ENCODE measurements at places on chromosomes 12 and 14.

GRCh38 chr12:114747012-114747858 is 63.3 kb upstream of the TBX3 start:
- DNase-seq, result no peak

- DNase-seq, result no peak
Measured at GRCh38 chr12:91868054-91868453, 277.6 kb downstream of the BTG1 start.

DNA sequence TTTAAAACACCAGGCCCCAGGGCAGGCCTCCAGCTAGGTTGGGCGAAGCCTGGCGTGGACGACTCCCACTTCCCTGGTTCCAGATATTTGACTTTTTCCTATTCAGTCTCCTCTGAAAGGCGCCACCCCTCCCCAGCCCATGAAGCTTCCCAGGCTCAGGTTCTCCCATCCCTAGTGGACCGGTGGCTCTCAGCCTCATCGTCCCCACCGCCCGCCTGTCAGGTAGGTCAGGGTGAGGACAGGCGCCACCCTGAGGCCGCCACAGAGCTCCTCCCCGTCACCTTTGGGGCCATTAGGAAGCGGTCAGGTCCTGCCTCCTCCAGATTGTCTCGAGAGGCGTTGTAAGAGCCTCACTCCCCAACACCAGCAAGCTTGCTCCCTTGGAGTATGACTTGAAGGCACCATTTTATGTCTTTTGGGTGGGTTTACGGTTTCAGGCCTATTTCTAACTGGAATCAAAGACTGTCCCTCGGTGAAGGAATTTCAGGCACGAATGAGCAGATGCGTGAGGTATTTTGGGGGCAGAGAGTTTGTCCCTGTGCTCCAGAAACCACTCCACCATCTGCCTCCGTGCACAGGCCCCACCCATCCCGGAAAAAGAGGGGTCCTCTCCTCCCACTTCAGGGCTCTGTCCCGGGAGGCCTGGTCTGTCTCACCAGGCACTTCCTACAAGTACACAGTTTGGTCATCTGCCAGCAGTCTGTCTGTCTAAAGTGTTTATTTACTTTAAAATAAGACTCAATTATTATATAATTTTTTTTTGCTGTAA is 55.6 kb downstream of the TSPAN9 start:
- no peak for DNase-seq

DNA sequence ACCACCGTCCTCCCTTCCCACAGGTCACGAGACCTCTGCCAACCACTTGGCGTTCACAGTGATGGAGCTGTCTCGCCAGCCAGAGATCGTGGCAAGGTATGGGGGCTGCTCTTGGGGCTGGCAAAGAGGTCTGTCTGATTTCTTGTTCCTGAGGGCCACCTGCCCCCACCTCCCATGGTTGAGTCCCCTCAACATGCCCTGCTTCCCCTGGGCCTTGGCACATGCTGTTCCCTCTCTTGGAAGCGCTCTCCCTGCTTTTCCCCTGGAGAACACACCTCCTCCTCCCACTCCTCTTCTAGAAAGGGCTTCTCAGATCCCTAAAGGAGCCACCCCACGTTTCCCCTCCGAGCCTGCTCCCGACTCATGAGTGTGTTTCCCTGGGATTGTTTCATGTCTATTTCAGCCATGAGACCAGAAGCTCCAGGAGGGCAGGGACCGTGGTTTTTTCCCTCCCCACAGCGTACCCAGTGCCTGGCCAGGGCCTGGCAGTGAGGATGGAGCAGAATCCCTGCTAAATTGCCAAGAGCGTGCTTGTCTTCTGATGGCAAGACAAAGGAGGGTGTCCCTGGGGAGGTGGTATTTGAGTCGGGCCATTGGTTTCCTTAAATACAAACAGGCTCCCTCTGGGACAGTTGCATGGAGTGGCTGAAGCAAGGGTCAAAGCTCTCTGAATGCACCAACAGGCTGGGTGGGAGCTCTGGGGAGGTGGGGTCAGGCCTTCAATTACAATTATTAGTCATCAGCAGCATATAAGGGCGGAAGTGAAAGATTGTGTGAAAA is 34.1 kb downstream of the CYP46A1 start:
- no peak for DNase-seq

GRCh38 chr14:104875412-104875751 is 10.3 kb downstream of the CEP170B start:
- DNase-seq, result no peak

DNA sequence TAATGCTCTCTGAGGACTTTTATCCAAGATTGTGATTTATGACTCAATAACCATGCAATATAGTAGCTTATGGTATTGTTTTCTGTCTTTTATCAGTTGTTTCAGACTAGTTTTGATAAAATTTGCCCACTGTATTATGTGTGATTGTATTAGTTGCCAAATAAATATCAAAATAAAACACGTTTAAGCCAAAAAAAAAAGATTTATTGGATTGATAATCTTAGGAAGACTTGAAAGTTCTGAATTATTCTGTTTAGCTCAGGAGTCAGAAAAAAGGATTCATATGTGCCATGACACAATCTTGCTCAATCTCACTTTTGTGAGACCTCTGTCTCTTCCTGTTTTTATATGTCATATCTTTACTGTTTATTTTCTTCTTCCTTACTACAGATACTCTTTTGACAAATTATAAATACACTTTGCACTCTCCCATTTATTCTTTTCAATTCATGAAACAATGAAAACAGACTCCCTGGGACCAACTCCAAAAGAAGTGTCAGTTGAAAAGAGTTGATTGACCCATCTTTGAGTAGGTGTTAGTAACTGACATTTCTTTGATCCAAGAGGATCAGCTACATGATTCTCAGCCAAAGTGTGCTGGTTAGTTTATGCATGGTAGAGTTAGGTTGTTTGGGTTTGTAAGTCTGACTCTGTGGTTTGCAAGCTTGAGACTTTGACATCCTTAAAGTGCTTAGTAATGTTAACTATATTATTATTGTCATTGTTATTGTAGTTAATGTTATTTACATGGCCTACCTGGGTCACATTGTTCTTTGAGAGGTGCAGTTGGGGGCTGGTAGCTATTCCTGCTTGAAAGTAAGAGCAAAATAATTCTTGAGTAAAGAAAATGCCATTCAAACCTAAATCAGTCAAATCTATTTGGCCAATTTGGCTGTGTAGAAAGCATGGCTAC is 2.5 kb downstream of the OR6C76 start:
- no peak for DNase-seq

DNA sequence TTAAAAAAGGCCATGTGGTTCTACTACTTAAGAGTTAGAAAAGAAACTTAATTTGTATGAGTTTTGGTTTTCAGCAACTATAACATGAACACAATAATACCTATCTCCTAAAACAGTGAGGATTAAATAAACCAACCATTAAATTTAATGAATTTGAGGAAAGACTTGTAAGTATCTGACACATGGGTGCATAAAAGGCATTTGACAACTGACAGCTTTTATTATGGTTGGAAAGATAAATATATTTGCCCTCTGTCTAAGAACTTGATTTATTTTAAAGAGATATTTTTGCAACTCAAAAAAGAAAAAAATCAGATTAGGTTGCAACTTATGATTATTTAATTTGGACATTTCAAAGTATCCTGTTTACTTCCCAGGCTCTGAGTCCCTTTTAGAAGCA is 217.9 kb upstream of the EEA1 start:
- no peak for DNase-seq

DNA sequence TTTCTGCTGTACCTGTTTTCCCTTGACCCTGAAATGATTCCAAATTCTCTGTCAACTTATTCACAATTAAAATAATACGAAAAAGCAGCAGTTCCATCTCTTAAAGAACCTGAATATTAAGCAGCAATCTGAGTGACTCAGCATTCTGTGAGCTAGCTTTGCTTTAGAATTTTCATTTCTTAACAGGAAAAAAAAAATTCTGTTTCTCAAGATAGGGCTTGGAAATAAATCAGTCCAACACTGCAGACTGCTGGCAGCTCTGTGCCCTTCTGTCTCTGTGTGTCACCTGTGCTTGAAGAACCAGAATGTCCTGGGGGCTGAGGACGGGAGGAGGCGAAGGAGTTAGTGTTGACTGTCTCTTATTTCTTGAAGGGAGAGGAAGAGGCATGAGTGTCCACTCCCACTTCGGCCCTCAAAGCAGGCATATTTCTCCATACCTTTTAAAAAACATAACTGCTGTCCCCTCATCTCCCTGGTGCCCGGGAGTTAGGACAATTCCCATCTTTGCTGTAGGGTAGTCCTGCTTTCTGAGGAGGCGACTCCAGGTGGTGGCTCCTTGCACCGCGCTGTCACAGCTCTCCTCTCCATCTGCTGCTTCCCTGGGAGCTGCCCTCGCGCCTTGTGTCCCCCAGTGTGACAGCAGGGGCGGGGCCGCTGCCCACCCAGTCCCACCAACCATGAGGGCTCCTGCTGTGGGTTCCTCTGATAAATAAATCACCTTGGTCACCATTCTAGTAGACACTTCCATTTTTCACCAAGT is 203.1 kb downstream of the CALM1 start:
- no peak for DNase-seq

All from bone marrow (tissue), 2 donors.